ENCODE measurements at places on chromosomes 3 and 15.

DNA sequence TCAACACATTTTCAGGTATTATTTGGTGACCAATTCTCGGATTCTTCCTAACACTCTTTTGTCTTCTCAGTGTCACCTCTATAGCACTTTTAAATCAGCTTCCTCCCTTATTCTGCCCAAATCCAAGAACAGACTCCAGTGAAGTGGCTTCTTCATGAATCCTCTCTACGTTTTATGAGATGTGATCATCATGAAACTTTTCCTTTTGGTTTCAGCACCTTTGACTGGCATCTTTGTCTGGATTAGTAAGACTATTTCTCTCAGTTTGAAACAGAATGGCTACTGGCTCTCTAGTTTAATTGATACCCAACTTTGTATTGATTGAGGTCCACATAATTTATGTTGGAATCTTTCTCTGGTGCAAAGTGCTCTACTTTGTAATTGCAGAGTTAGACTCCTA lies 45.6 kb downstream of the CMC1 start:
- no peak for DNase-seq

GRCh38 chr3:64454179-64454578 lies 228.9 kb upstream of the PRICKLE2 start:
- DNase-seq = no peak

GRCh38 chr15:67778968-67779548 lies 46.3 kb upstream of the SKOR1 start:
- no peak for DNase-seq

GRCh38 chr3:79954756-79955155 lies 187.0 kb upstream of the ROBO1 start:
- no peak for DNase-seq

- DNase-seq = no peak
These were observed 12.5 kb downstream of the SMAD6 start for GRCh38 chr15:66714543-66714981.

GRCh38 chr15:65379986-65380385 lies 2.2 kb upstream of the IGDCC3 start:
- DNase-seq = no peak

DNA sequence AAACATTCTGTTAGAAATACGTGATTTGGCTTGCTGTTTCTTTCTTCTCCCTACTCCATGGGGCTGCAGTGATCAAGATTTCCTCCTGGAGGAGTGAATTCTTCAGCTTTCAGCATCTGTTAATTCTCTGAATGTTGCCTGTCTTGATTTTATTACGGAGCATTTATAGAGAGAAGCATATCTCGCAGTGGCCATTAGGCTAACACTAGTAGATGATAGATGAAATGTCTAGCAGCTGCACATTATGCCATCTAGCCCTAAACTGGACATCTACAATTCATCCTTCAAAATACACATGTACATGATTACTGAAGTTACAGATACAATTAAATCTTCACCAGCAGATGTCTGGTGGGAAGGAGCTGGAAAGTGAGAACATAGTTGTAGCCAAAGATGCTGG lies 769.8 kb upstream of the NECTIN3 start:
- DNase-seq = no peak

- no peak for DNase-seq
These were observed 28.8 kb upstream of the GLCE start for GRCh38 chr15:69131362-69132220.

DNA sequence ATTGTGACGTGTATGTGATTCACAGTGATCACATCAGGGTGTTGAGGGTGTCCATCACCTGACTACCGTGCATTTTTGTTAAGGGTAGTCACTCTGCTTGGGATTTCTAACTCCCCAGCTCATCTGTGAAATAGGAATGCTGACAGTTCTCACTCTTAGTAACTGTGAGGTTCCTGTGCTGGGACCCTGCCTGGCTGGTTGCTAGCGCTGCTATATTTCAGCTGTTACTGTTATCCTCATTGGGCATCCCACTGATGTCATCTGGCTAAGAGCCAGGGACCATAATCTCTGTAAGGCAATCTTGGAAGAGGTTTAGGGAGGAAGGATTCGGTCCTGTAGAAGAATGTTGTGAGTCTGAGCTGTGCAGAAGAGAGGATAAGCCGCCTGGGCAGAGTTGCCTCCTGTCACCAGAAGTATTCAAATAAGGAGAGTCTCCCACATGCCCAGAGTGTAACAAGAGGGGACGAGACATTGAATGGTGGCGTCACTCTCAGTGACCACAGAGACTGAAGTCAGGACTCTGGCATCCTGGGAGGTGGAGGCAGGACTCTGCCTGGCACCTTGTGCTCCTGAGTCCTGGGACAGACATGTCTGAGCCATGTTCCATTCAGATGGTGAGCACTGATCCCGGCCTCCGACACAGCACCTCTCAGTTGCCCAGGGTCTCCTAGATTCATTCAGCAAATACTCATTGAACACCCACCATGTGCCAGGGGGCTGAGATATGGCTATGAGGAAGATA lies 52.2 kb downstream of the FBLN2 start:
- no peak for DNase-seq

DNA sequence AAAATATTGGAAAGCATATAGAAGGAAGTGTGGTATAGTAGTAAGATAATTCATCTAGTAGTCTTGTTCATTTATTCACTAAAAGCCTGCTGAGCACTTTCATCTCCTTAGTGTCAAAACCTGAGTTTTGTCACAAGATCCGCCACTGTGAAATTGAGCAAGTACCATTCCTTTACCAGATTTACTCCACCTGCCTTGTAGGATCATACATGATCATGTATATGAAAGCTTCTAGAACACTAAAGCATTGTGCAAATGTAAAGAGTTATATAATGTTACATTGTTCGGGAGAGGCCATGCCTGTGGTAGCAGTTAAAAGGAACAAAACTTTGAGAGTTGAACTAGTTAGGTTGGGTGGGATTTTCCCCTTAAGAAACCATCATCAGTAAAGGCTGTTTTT lies 35.0 kb downstream of the UBE2E2 start:
- DNase-seq = no peak

DNA sequence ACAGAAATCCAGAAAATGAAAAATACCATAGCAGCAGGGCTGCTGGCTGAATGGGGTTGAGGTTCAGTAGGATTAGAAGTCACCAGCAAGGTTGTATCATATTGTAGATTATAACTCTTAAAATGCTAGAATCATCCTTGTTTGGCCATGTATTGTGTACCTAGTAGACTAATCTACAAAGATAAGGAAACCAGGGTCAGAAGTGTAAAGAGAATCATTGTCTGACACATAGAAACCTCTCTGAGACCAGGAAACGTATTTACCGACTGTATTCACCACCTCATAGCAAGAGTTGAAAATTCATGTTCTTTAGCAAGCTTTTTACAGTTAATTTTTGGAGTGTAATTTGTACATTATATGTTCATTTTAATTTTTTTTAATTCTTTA lies 168.8 kb downstream of the ECT2 start:
- no peak for DNase-seq

DNA sequence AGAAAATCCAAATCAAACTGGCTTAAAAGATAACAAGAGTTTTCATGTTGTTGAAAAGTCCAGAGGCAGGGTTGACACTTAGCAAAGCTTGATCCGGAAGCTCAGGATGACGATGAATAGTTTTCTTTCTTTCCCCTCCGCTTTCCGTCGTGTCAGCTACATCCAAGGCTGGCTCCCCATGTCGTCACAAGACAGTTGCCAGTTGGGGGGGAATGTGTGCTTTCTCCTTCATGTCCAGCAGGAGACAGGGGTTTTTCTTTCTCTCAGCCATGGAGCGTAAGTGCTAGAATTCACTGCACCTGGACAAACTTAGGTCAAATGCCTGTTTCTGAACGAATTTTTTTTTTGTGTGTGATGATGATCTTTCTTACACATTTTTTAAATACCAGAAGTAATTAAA lies 273.8 kb upstream of the RGMA start:
- no peak for DNase-seq

DNA sequence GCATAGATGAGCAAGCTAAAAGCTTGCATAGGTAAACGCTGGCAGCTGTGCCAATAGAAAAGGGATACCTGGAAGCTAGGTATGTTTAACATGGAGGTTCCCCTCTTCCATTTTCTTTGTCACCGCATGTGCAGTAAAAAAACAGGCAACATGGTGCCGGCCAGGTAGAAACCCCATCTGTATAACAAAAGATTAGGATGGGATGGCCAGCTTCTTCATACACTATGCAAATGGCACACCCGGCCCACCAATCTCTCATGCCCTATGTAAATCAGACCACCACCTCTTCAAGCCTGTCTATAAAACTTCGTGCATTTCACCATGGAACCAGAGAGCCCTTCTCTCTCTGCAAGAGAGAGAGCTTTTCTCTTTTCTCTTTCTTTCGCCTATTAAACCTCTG lies 224.3 kb upstream of the P2RY1 start:
- DNase-seq = no peak

- no peak for DNase-seq
These were observed 108.2 kb upstream of the CHRM5 start for GRCh38 chr15:33859992-33860545.

- no peak for DNase-seq
These were observed 16.1 kb downstream of the DNAJA4 start for GRCh38 chr15:78280319-78281072.

GRCh38 chr3:47491777-47492176 lies 16.0 kb upstream of the SCAP start:
- no peak for DNase-seq

GRCh38 chr15:39920510-39921273 lies 626 bp upstream of the GPR176 start:
- no peak for DNase-seq

- no peak for DNase-seq
These were observed 647.8 kb upstream of the CCDC54 start for GRCh38 chr3:106729481-106729880.

- DNase-seq = no peak
These were observed 64.0 kb upstream of the RASGRF1 start for GRCh38 chr15:79154483-79155135.

DNA sequence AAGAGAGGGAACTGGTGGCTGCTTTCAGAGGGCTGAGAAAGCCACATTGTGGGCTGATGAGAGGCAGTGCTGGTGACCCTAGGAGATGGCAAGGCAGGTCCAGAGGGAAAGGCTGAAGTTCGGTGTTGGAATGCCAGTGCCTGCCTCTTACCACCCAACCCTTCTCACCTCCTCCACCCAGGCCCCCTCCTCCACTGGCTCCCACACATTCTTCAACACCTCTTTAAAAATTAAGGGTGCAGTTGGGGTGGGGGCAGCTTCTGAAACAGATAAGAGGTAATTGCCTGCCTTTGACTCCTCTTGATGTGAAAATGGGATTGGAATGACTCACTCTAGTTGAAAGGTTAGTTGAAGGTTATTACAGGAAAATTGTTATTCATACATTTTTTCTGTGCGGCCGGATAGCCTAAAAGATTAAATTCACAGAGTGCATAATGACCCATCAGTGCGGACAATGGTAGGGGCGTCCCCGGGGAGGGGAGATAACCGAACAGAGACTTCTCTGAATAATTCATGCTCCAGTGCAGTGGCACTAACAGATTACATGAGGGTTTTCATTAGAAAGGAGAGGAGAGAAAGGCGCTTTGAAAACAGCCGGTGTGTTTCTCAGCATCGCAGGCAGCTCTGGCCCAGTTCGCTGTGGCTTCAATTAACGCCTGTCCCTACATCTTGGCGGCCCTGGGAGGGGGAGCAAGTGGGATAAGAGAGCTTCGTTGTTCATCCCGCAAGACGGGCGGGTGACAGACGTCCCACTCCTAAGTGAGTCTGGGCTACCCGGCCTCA lies 212.4 kb downstream of the TLE3 start:
- no peak for DNase-seq

DNA sequence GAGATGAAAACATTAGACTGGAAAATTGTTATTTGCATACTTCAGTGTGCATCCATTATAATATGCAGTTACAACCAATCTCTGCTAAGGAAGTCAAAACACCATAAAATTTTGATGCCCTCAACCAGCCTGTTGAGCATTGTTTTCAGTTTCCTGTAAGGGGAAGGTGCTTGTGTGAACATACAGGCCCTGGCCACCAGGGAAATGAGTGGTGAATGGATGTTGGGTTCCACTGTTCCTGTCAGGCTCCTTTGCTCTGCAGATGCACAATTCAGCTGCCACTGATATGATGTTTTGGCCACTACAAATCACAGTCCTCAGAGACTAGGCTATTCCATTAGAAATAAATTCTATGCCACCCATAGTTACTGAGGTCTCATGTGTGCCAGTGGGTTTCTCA lies 184.6 kb downstream of the SYNPR start:
- no peak for DNase-seq

- peak; percentile 74 for DNase-seq
These were observed at the start of gene BAHD1 for GRCh38 chr15:40440743-40441564. TSS of gene BAHD1 (plus strand) at chr15:40440953. CDS start at chr15:40458465, 17,512 bp downstream.

DNA sequence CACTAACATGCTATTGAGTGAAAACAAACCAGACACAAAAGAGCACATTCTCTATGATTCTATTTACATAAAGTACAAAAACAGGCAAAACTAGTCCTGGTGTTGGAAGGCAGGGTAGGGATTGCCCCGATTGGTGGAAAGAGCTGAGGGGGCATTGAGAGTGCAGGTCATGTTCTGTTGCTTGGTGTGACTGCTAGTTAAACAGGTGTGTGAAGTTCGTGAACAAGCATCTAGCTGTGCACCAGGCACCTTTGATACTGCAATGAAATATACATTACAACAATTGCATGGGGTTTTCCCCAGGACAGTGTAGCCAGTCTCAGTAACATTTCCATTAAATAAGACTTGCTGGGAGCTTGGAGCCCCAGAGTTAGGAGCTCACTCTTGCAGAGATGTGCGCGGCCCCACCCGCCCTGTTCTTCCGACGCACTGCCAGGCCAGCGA lies 26.3 kb upstream of the THRB start:
- peak; percentile 3 for DNase-seq

- no peak for DNase-seq
These were observed 578.7 kb downstream of the SQOR start for GRCh38 chr15:46213551-46213950.

DNA sequence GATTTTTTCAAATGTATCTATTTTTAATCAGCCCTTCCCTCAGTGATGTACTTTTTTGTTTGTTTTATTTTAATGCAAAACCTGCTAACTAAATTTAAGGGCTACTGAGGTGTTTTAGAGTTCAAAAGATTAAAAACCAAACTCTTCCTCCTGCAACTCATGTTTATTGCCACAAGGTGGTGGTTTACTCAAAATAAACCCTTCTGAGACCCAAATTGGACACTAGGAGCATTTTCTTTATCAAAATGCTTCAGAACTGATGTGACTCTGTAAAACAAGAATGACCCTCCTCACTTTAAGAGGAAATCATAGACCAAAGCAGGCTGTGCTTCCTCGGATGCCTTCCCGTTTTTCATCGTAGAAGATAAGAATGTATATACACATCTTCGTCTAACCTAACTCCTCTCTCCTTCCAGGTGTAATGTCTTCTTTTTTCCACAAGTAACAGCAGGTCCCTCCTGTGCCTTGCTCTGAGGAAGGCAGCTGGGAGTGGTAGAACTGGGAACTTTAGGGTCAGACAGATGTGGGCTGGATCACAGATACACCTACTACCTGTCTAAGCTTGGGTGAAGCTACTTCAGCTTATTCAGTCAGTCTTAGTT lies 2.9 kb upstream of the NME9 start:
- DNase-seq = no peak

GRCh38 chr3:52786330-52787215 lies 8.0 kb upstream of the ITIH3 start:
- DNase-seq = no peak

Measured in NCI-H1048 (cell line).